Cardiac ventricle fibroblast (primary cell): ENCODE measurements at places on chromosomes 11 and 22. TPM values are rescaled to one million over a fixed set of nuclear protein-coding genes. Genes with fewer than 3 reads are reported as not detected.

Gene OR5A2
- not detected in 2 replicates for total RNA-seq

Gene OR2AG1
- not detected in 2 replicates for total RNA-seq

Gene LGALS1
- total RNA-seq: 4,931 and 6,137 TPM in 2 replicates

Gene ANKK1
- total RNA-seq: not detected in 2 replicates

Gene TOLLIP
- total RNA-seq: 31.9 and 32.1 TPM in 2 replicates

Gene MMP10
- total RNA-seq: 0.19 TPM in 1 of 2 replicates, not detected in the other

Gene LRRC4C
- not detected in 2 replicates for total RNA-seq

Gene SCN4B
- 0.19 and 0.44 TPM in 2 replicates for total RNA-seq

Gene APOL5
- total RNA-seq: not detected in 2 replicates

Gene FAM111A
- 14.5 and 17.3 TPM in 2 replicates for total RNA-seq

Gene OR2D3
- not detected in 2 replicates for total RNA-seq

Gene SCO2
- total RNA-seq: 1.5 and 4.2 TPM in 2 replicates

Gene GCAT
- total RNA-seq: 26.2 and 42.1 TPM in 2 replicates

Gene UPB1
- total RNA-seq: not detected in 2 replicates

Gene OR2AT4
- not detected in 2 replicates for total RNA-seq

Gene ZP1
- 1.0 and 1.9 TPM in 2 replicates for total RNA-seq

Gene LMO1
- total RNA-seq: not detected in 2 replicates

Gene THAP12
- total RNA-seq: 16.0 and 19.2 TPM in 2 replicates

Gene FGF19
- total RNA-seq: not detected in 2 replicates

Gene PRSS23
- 168 and 173 TPM in 2 replicates for total RNA-seq

Gene TRIM66
- total RNA-seq: 3.6 and 22.3 TPM in 2 replicates

Gene LRRC56
- 0.49 and 0.75 TPM in 2 replicates for total RNA-seq

Gene MUC6
- total RNA-seq: not detected in 2 replicates

Gene NAP1L4
- total RNA-seq: 48.1 and 54.7 TPM in 2 replicates

Gene ZW10
- total RNA-seq: 10.0 and 11.6 TPM in 2 replicates

Gene TRAPPC4
- total RNA-seq: 76.9 and 85.3 TPM in 2 replicates

Gene SESN3
- 37.4 and 45.5 TPM in 2 replicates for total RNA-seq

Gene ABCC8
- not detected in 2 replicates for total RNA-seq

Gene BLID
- 1.2 and 3.5 TPM in 2 replicates for total RNA-seq

Gene YPEL4
- 2.5 and 3.2 TPM in 2 replicates for total RNA-seq

Gene NCF4
- not detected in 2 replicates for total RNA-seq

Gene C22orf31
- not detected in 2 replicates for total RNA-seq

Gene TRIM3
- 10.4 and 12.2 TPM in 2 replicates for total RNA-seq

Gene IGHMBP2
- 8.3 and 12.1 TPM in 2 replicates for total RNA-seq

Gene MMP8
- not detected in 2 replicates for total RNA-seq

Gene BRSK2
- not detected in 2 replicates for total RNA-seq

Gene MN1
- total RNA-seq: 15.6 and 15.9 TPM in 2 replicates

Gene FAM118B
- 12.3 and 14.7 TPM in 2 replicates for total RNA-seq

Gene EXPH5
- total RNA-seq: not detected in 2 replicates
